ENCODE measurements at places on chromosomes 16 and 17.

DNA sequence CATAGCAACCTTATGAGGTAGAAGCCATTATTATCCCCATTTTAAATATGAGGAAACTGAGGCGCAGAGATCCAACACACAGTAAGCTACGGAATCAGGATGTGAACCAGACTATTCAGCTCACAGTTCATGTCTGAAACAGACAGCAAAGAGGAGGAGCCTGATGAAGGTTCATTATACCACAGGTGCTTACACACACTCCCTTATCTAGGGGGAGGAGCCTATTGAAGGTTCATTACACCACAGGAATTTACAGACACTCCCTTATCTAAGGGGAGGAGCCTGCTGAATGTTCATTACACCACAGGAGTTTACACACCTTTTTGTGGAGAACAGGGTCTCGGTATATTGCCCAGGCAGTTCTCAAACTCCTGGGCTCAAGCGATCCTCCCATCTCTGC, 21.9 kb downstream of the C16orf95 start:
- no peak for DNase-seq

GRCh38 chr17:36188891-36189306, 7.7 kb downstream of the CCL3L1 start:
- no peak for DNase-seq

DNA sequence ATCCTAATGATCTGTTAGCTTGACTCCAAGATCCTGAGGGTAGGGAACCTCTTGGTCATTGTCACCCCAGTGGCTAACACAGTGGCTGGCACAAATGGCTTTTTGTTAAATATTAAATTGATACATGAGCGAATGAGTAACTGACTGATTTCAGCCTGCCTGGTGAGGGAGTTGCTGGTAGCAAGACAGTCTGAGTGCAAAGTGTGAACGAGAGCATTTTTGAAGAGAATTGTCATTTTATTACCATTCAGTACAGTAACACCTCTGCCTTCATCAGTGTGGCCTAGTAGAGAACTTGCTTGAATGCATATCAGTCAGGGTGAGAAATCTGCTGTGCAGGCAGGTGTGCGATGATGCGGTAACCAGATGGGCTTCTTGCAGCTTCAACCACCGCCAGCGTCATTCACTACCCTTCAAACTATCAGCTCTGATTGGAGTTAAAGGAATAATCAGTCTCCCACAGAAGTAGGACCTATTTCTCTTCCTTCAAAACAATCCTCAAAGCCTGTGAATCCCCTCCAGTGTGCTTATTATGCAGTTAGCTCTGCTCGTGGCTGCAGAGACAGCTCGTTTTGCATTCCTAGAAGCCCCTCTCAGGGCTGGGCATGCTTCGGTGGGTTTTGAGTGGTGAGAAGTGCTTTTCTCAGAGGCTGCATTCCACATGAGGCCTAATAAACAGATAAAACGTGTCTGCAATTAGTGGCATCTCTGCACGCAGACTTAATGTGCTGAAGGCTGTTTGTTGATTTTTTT, 29.0 kb downstream of the HEXIM2 start:
- no peak for DNase-seq

DNA sequence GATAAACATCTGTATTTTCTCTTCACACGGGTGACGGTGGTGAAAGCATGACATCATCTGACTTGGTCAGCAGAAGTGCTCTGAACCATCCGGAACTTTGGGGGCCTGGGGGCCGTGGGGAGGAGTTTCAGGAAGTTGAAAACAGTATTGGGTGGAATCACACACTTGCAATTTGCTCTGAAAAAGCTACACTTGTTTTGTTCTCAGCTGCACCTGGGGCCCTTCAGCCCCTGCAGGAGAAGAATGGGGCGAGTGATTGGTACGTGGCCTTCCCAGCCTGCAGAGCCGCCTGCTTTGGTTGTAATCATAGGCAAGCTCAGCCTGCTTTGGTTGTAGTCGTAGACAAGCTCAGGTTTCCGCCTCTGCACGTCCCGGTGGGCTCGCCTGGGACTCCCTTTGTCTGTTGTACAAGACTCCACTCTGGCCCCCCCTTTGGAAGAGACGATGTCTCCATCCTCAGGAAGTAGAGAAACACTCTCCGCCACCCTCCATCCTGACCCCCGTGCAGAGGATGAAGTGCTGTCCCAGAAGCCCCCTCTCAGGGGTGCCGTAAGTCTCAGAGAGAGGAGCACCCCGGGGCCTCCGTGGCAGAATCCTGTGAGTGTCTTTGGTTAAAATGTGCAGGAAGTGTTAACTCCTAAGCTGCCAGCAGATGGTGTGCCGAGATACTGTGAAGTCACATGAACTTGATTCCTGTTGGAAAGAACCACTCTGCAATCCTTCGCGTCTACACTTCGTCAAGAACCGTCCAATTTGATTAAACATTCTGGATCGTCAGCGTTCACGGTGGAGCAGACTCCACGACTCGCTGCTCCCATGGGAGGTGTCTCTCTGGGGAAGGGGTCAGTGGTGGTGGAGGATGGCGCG, 5.4 kb downstream of the BANP start:
- peak; percentile 55 for DNase-seq

GRCh38 chr17:15180121-15180561, 85.0 kb downstream of the PMP22 start:
- DNase-seq = no peak

DNA sequence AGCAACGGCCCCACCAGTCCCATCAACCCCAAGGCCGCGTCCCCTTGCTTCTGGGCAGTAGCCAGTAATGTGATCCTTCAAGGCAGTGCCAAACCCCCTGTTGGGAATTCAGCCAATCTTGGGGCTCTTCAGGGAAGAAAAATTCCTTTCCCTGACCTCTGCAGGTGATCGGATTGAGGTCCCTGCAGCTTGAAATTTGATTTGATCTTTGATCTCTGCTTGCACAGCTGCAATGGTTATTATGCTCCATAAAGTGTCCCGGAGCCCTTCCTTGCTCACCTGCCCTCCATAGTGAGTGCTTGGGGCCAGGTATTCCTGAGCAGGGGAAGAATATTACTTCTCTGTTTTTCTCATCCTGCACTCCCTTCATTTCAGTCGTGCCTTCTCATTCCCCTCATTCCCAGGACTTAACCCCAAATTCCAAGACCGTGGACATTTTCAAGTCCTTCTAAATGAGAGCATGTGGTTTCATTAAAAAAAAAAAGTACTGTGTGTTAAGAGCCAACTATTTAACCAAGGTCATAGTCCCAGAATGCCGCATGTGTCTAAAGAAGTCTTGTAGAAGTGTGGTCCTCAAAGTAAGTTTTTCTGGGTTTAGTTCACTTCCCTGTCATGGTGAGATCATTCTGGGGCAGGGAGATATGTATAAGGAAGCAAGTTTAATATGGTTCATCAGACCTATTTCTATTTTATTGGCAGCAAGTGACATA, 56.3 kb downstream of the SOX9 start:
- no peak for DNase-seq

- DNase-seq = no peak
These were observed 25.8 kb downstream of the CRISPLD2 start for GRCh38 chr16:84845496-84846002.

DNA sequence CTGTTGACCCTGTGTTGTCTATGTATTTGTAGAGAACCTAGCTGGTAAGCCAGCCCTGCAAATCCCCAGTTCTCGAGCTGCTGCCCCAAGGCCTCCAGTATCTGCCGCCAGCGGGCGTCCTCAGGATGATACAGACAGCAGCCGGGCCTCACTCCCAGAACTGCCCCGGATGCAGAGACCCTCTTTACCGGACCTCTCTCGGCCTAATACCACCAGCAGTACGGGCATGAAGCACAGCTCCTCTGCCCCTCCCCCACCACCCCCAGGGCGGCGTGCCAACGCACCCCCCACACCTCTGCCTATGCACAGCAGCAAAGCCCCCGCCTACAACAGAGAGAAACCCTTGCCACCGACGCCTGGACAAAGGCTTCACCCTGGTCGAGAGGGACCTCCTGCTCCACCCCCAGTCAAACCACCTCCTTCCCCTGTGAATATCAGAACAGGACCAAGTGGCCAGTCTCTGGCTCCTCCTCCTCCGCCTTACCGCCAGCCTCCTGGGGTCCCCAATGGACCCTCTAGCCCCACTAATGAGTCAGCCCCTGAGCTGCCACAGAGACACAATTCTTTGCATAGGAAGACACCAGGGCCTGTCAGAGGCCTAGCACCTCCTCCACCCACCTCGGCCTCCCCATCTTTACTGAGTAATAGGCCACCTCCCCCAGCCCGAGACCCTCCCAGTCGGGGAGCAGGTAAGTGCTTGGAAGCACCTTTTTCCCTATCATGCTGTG, 23.1 kb upstream of the CDC6 start:
- DNase-seq = no peak

DNA sequence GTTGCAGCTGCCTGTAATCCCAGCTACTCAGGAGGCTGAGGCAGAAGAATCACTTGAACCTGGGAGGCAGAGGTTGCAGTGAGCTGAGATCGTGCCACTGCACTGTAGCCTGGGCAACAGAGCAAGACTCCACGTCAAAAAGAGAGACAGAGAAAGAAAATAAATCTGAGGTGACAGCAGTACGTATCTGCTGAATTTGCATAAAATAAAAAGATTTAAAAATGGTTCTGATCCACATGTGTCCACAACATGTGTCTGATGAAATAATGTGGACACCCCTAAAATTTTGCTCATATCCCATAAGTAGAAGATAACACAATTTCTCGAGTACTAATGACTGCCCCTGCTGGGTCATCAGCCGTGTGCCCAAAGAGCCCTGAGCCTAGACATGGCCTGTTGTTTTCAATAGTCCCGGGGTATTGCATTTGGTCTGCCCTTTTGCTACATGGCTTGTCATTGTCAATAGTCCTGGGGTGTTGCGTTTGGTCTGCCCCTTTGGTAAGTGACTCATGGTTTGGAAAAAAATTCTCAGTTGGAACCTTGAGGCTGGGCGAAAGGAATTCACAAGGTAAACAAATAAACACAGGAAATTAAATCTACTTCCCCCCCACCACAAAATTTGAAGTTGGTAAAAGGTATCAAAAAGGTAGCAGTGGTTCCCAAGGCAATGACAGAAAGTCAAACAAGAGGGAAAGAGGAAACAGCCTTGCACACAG, 434.6 kb upstream of the MAF start:
- no peak for DNase-seq

GRCh38 chr16:1887711-1888354, 15.9 kb upstream of the MEIOB start:
- DNase-seq = no peak

DNA sequence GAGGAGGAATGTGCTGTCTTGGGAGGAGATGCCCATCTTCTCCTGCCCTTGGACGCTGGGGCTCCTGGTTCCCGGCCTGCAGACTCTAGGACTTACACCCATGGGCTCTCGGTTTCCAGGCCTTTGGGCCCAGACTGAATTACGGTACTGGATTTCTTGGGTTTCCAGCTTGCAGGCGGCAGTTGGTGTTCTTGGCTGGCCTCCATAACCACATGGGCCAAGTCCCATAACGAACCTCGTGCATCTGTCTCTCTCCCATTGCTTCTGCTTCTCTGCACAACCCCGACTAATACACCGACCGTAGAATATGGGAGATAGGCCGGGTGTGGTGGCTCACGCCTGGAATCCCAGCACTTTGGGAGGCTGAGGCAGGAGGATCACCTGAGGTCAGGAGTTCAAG, 162.6 kb downstream of the SDK2 start:
- no peak for DNase-seq

DNA sequence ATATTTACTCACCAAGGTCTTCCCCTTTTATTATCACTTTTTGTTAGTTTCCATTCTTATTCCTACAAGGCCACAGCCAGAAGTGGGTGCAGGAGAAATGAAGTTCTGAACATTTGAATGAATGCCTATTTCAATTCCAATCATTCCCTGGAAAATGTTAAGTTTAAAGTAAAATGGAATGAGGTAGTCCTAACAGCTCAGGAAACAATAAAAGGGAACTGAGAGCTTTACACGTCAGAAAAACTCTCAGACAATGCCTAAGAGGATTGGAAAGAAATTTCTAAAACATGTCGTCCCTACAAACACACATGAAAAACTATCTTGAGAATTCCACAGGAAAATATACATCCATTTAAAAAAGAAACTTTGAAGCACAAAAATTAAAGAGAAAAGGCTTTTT, 238.8 kb downstream of the STX8 start:
- no peak for DNase-seq

DNA sequence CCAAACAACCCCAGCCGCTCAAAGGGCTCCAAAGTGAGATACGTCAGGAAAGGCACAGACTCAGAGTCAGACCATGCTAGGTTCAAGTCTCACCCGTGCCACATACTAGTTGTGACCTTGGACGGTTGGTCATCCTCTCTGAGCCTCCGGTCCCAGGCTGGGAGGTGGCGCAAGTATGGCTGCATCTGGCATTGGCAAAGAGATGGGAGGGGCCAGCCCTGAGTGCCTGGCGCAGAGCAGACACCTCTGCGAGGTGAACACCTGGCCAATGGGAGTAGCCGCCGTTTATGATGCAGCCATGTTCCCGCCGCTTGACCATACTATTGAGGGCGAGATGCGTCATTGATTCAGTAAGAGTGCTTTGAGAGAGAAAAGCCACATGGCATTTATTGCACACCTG, 97.8 kb upstream of the PLCG2 start:
- no peak for DNase-seq

DNA sequence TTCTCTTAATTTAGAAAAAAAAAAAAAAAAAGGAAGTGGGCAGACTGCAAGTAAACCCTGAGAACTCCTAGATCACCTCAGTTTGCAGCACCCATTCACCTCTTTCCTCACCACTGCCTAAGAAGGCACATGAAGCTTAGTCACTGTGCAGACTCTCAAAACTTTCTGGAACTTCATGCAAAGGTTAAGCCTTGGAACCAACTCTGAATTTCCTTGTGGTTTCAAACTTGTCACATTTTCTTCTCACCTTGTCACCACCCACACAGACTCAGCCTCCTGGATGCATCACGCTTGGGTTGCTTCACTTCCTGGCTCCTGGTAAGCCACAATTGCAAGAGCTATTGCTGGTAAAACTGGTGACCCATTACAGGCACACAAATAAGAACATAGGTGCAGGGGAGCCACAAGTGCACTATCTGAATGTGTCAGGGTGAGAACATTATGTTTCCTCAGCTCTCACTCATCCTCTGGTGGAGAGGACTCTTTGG, 15.0 kb upstream of the CPD start:
- DNase-seq = peak; percentile 11

GRCh38 chr17:2057760-2058585, 3.1 kb downstream of the HIC1 start:
- DNase-seq = no peak

GRCh38 chr16:85768199-85768598, 17.3 kb upstream of the C16orf74 start:
- DNase-seq = no peak

DNA sequence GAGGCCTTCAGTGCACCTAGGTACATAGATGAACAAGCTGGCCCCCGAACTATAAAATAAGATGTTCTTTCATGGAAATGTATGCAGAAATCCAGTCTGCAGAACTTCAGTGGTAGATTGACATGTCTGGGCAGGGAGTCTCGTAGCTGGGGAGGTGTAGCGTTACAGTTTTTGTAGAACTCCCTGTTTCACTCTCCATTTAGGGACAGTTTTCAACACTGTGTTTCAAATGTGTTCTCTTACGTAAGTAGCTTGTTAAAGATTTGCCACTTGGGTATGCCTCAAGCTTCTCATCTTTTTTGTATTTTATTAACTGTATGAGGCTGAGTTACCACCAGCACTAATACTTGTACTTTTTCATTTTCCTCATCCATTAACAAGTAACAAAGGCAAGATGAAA, 46.6 kb downstream of the PLD6 start:
- no peak for DNase-seq

All from effector CD8-positive, alpha-beta T cell (primary cell).